ENCODE measurements at places on chromosomes 7 and 10.

DNA sequence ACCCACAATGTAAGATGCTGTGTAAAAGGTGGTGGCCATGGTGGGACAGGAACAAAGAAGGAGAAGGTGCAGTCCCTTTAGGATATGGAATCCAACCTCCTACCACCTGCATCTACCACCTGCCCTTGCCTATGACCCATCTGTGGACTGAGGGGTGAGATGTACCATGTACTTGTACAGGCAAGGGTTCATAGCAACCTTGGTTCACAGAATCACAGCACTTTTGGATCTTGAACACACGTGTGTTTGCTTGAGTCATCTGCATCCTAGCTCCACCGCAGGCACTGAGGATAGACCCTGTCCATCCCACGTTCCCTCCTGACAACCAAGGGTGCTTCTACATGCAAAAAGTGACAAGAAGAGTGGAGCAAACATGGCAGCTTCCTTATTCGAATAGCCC lies 162.3 kb downstream of the GFRA1 start:
- no peak for DNase-seq

- no peak for DNase-seq
These were observed 957 bp upstream of the SVIL start for GRCh38 chr10:29635711-29636144.

- DNase-seq = no peak
These were observed 77.6 kb upstream of the JAZF1 start for GRCh38 chr7:28258240-28258639.

DNA sequence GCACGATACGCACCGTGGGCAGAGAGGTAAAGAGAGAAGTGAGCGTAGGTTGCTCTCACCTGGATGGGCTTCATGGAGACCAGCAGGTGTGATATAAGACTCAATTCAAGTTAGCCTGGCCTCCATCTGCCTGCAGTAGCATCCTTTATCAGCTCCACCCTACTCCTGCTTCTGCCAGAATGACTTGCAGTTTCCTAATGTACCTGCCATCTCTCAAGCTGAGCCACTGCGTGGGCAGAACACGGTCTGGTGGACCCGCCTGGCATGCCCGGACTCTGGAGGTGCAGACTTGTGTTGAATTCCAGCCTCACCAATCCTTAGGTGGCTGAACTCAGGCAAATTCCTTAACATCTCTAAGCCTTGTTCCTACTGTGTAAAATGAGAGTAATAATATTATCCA lies 64.3 kb downstream of the STEAP1B start:
- no peak for DNase-seq

DNA sequence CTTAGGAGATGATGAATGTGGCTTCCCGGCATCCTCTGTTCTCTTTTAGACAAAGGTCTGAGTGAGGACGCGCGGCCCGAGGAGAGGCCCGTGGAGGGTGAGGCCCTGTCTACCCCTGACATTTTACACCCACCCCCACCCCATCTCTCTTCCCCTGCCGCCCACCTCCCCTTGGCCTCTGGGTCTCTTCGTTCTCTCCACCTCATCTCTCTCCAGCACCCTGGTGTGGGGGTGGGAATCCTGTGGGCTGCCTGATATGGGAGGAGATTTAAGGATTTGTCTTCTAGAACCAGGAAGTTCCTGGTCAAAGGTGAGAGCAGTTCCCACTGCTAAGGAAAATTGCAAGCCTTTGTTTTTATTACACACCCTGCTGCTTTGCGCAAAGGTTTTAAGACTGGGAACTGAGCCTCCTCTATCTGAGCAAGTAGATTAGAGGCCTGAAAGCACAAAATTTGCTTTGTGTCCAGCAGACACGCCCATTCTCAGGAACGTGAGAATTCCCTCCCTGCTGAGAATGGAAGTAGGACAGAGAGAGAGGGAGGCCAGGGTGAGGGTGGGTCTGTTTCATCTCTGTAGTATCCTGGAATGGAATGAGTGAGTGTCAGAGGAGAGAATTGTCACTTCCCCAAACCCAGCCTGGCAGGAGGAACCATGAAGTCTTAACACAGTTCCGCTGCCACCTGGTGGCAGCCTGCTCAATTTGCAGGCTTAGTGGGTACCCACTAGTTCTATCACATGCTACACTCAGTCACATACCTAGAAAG lies 91.2 kb downstream of the GTF2IRD1 start:
- no peak for DNase-seq

DNA sequence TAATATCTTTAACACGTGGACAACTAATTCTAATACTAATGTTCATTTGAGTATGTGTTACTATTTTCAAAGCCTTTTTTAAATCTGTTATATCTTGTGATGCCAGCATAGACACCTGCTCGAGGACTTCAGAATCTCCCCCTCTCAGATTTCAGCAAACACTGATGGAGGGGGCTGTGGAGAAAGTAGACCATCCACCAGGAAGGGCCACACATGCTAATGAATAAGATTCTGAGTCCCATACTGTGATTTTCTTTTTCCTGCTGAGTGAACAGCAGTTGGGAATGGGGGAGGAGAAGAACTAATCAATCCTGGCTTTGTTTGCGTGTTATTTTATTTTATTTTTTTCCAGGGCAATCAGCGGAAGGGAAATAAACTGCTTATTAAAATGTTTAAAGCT lies 157.9 kb upstream of the CSTF2T start:
- DNase-seq = no peak

DNA sequence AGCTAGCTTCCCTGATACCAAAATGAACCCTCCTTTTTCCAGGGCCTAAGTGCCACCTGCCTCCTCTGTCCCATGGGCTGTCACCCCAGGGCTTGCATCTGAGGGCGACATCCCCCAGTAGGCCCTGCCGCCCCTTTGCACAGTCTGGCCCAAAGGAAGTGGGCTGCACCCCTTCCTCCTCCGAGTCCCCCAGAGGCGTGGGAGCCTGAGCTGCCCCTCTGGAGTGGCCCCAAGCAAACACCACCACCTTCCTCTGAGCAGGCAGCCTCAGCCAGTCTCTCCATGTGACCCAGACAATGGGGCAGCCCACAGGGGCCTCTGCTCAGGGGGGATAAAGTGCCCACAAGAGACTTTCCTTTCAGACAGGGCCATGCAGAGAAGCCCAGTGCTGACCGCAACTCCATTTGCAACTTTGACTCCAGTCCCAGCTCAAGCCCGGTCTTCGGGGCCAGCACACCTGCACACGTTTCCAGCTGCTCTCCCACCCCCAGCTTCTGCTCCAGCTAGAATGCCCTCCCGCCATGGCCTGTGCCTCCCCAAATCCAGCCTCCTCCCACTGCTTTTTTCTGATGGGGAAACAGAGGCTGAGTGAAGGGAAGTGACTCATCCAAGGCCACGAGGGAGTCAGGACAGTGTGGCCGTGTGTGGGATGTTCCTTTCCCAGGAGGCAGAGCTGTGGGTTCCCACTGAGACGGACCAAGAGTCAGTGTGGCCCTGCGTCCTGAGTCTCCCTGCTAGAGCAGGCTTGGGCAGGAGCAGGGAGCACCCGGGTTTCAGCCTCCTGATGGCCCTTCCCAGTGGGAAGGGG lies 111.9 kb downstream of the ZMIZ1 start:
- no peak for DNase-seq

All from T1000 (cell line).